ENCODE measurements at places on chromosomes 3 and 15.

DNA sequence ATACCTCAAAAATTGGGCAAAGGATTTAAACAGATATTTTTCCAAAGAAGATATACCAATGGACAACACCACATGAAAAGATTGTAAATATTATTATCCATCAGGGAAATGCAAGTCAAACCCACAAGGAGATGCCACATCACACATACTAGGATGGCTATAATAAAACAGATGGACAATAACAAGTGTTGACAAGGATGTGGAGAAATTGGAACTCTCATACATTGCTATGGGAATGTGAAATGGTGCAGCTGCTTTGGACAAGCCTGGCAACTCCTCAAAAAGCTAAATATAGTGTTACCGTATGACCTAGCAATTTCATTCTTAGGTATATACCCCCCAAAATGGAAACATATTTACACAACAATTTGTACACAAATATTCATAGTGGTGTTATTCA lies 59.3 kb downstream of the PPCDC start:
- no peak for DNase-seq

DNA sequence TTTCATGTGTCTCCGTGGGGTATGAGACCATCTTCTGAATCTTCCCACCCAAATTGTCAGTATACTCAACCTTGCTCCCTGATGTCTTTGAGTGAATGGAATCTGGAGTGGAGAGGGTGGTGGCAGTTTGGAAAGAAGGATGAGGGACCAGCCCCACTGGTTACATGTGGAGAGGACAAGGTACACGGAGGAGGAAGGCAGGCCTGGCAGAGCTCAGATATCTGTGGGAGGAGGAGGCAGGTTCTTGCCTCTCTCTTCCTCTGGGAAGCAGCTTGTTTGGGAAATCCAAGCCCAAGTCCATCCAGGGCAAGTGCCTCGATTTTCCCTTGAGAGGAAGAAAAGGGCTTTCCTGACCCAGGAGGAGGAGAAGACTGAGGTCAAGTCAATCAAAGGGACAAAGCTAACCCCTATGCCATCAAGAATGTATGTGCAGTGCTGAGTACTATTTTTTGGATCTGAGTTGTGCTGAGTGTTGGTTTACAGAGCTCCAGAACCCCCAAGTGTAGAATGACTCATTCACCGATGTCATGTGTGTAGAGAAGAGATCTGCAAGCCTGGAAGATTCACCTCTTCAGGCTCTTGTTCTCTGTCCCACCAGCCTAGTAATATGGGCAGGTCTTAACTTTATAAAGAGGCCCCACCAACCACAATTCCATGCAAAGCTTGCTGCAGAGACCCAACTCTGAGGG lies 19.8 kb upstream of the LOXL1 start:
- DNase-seq, result no peak

- DNase-seq, result no peak
Measured at GRCh38 chr3:43618142-43618541, 3.7 kb downstream of the ANO10 start.

DNA sequence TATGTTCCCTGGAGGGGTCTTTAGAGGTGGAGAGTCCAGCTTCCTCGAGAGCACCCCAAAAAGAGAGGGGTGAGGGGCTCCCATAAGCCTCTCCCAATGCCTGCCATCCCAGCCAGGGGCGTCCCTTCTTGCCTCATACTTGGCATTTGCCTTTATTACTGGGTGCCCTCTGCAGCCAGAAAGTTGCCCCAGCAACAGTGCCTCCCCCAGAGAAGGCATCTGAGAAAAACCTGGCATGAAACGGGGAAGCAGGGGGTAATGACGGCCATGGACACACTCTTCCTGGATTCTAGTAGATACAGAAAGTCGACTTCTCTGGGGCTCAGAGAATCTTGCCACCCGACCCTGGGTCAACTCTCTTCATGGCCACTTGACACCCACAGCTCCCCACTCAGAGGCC lies 90.1 kb downstream of the PCSK6 start:
- DNase-seq, result no peak

DNA sequence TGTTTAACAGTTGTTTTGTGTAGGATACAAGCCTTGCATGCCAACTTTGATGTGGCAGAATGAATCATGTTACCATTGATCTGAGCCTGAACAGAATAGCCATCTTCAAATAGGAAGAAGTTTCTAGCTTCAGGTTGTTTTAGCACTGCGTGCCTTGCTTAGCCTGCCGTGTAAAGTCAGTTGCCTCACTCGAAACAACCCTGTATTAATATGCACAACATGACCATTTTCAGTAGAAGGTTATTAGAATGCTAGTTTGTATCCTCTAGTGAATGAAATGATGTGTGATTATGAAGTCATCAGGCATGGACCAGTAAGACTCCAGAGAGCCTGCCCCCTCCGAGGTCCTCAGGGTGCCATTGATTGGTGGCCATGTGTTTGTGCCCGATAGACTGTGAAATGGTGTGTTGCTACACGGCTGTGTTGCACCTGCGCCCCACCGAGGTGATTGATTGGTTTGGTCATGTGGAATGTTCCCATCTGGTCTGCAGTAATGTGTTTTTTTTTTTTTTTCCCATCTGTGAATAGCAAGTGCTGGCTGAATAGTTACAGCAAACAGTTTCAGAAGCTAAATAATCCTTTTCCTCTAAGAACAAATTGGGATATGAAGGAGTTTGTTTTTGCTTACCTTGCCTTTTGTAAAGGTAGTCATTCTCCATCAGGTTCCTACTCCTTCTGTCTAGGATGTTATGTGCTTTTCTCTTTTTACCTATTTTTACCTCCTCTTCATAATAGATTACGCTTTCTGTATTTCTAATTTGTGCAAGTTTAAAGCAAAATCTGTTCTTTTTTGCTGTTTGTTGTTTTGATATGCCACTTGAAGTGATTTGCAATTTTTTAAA lies 214.9 kb downstream of the TCF12 start:
- no peak for DNase-seq

DNA sequence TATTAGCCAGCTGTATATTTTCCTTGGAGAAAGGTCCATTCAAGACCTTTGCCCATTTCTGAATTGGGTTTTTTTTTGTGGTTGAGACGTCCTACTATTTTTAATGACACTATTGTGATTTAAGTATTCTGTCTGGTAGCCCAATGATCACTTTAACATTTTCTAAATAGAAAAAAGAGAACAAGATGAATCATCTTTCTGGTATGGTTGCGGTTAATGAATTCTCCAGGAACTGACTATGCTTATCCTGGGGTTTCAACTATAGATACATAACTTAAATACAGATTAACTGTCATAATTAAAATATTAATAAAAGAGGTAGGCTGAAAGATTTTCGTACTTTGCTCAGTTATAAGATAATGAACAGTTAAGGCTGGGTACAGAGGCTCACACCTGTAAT lies 51.9 kb downstream of the PBRM1 start:
- no peak for DNase-seq

GRCh38 chr15:39961051-39961450 lies 27.1 kb downstream of the EIF2AK4 start:
- no peak for DNase-seq

GRCh38 chr3:175692256-175692655 lies 833.1 kb downstream of the NAALADL2 start:
- no peak for DNase-seq

GRCh38 chr3:117277816-117278215 lies 568.2 kb downstream of the TUSC7 start:
- no peak for DNase-seq

- no peak for DNase-seq
Measured at GRCh38 chr3:65605876-65606432, 432.8 kb downstream of the MAGI1 start.

GRCh38 chr3:148331081-148331846 lies 366.4 kb upstream of the AGTR1 start:
- DNase-seq, result no peak
